ENCODE measurements at places on chromosomes 6 and 20.

GRCh38 chr6:45488889-45489288 lies 111.2 kb upstream of the SUPT3H start:
- DNase-seq: no peak

DNA sequence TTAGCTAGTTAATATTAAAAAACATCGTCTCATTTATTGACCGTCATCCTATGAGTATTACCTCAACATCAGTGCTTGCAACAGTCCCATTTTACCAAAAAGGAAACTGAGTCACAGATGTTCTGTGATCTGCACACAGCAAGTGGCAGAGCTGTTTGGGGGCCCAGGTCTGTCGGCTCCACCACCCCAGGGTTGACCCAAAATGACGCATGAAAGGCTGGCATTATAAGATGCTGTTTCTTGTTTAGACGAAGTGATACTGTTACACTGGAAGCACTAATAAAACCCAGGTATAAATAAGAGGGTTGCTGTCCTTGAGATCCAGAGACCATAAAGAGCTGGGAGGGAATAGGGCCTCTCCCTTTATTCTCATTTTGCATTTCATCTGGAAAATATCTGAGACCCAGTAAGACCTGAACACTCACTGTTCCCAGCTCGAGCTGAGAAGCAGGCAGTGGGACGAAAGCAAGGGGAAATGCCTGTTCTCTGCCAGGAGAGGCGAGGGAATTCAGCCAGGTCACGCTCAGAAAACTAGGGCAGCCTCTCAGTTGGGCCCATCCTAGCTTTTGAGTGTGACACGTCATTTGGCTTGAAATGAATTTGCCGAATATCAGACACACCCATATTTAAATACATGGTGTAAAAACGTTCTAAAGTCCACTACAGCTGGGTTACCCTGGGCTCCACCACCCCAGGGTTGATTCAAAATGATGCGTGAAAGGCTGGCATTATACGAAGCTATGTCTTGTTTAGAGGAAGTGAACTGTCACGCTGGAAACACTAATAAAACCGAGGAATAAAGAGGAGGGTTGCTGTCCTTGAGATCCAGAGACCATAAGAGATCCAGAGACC lies 1.4 kb upstream of the MICAL1 start:
- no peak for DNase-seq

- no peak for DNase-seq
These were observed 5.6 kb upstream of the SYNE1 start for GRCh38 chr6:152642578-152643375.

GRCh38 chr6:73579389-73579788 lies 58.6 kb upstream of the EEF1A1 start:
- no peak for DNase-seq

GRCh38 chr6:10956776-10957175 lies 69.9 kb downstream of the SYCP2L start:
- DNase-seq: no peak

- DNase-seq: no peak
These were observed 250.8 kb downstream of the LAMA2 start for GRCh38 chr6:129133770-129134192.

DNA sequence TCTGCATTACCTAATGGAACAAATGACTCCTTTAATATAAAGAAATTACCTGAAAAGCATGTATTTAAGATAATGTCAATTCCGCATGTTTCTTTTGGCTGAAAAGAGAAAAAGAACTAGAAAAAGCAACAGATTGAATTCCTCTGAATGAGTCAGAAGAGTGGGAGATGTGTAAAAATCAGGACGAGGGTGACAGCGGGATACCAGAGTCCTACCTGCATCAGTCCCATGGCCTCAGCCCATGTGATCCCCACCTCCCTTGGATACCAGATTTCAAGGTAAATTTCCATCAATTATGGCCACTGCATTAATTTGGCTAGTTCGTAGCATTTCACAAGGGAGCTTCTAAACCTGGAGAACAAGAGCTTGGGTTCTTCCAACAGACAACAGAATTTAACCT lies 10.0 kb upstream of the MOXD1 start:
- DNase-seq: no peak

GRCh38 chr20:57464642-57465211 lies 60.2 kb downstream of the CTCFL start:
- DNase-seq: no peak

GRCh38 chr6:9062596-9062995 lies 627.3 kb upstream of the SLC35B3 start:
- DNase-seq: no peak

DNA sequence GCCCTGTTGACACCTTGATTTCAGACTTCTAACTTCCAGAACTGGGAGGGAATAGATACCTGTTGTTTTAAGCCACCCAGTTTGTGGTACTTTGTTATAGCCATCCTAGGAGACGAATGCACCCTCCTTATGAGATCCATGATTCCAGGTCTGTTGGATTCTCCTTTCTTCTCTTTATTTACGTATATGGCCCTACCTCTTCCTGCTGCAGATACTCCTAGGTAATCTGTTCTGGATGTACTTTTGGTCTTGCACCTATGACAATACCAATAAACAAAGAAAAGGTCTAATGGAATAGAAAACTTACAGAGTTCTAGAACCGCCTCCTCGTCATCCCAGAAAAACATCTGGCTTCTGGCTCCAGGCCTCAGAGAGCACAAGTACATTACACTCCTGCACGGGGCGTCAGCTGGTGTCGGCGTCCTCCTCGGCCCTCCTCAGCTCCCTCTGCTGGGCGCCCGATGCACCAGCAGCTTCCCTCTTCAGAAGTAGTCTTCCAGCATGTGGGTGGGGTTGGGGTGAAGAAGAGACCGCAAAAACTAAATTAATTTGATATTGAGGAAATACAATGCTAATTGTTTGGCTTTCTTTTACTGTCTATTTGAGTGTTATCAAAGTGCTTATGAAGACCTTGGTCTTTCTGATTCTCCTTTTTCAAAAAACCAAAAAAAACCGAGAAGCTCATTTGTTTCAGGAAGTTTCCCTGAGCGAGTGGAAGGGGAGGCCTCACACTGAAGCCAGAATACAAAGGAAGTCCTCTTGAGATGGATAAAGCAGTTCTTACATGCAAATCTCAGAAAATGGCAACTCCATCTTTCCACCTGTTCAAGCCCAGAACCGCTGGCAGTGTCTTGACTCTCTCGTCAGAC lies 9.7 kb upstream of the ATXN1 start:
- DNase-seq: peak; percentile 52

GRCh38 chr6:90764001-90764400 lies 177.1 kb upstream of the MAP3K7 start:
- no peak for DNase-seq

- DNase-seq: no peak
These were observed 36.2 kb downstream of the EYA4 start for GRCh38 chr6:133277228-133277899.

DNA sequence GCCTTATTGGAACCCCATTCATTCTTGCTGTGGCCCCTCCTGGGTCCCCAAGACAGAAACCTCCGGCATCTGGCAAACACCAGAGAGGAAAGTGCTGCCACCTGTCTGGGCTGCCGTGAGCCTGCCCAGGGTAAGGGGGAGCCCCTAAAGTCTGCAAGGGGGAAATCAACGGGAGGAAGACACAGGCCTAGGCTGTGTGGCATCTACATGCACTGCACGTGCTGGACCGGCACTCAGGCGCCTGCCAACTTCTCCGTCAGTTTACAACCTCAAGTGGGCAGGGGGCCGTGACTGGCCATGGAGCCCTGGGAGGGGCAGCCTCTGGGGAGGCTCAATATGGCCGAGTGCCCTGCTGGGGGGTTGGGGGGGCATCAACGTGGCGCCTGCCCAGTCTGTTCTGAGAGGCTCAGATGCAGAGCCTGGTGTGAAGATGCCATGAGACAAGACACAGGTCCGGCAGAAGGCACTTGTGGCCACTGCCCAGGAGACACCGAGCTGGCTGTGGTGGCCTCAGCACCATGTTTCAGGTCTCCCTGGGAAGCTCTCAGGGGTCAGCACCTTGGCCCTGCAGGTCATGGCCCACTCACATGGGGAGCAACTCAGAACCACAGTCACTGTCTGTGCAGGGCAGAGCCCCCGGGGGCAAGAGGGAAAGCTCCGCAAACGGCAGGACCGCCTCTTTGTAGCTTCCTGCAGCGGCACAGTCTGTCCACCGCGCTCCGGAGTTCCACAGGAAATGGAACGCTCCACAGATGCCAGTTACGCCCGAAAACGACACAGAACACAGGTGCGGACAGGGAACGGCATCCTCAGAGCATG lies 8.4 kb downstream of the UCKL1 start:
- no peak for DNase-seq

GRCh38 chr6:54426995-54427394 lies 118.8 kb downstream of the TINAG start:
- DNase-seq: no peak

DNA sequence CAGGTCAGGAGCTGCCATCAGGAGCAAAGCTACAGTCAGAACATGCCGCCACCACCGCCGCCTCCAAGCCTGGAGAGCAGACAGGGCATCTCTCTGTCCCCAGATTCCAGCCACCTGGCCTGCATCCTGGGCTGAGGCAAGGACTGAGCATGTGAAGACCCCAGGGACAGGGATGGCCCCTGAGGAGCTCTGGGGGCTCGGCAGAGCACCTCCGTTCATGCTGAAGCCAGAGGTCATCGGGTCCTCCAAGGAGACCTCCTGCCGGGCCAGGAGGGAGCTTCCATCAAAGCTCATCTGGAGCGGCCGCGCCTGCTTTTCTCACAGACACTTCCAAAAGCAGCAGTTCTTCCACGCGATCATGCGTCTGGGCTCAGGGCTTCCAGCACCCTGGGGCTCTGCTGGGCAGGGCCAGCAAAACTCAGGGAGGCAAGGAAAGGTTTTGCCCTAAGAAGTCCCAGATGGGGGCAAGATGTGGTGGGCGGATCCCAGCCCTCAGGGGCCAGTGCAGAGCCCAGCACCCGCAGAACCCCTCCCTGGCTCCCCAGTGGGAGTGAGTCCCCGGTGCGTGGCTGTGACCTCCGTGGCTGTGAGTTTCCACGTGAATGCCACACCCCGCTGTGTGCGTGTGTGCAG lies 138.4 kb downstream of the TAF4 start:
- no peak for DNase-seq

DNA sequence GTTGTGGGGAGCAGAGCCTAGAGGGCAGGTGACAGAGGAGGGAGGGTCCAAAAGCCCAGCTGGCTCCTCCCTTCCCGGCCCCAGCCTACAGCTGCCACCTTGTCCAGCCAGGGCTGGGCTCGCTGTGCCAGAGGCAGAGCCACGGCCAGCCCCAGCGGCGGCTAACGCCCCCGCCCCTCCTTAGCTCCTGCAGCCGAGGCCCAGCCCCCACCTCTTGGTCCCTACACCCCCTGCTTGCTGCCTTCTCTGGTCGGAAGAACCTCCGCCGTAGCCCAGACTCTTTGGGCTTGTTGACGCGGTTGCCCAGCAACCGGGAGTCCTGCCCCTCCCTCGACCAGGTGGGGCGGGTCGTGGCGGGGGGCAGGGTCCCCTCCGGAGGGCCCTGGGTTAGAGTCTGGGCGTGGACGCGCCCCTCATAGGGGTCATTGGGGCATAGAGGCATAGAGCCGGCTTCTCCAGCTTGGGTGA lies 521 bp upstream of the LKAAEAR1 start:
- DNase-seq: no peak

GRCh38 chr20:50540620-50541605 lies 30.7 kb downstream of the PTPN1 start:
- DNase-seq: no peak

DNA sequence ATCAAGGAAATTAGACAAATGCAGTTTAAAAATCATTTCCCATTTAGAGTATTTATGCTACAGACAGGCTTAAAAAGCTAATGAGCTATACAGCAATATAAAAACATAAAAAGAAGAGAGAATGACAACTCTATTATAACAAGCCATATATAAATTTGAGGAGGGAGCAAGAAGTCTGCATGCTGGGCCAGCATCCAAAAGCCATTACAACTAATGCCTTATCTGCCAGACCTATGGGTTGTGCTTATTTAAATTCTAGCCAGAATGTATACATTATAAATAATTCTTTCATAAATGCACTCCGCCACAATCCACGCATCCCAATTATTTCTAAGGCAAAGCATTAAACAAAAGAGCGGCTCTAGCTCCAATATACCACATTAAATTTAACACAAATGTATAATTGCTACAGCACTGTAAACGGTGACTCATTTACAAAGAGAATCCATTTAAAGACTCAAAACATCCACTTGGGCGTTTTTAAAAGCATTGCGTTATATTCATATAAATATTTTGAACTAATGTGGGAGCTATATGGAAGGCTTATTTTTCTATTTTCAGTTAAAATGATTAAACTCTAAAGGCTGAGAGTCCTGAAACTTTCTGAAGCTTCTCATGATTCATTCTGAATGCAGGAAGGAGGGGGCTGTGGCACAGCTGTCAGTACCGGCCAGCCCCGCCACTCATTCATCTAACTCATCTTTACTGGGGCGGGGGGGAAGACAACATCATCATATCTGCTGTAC lies 37.7 kb upstream of the RAB22A start:
- no peak for DNase-seq

- no peak for DNase-seq
These were observed 302.3 kb upstream of the JAG1 start for GRCh38 chr20:10976051-10976450.

- no peak for DNase-seq
These were observed 109.8 kb upstream of the EXOC2 start for GRCh38 chr6:802701-803100.

DNA sequence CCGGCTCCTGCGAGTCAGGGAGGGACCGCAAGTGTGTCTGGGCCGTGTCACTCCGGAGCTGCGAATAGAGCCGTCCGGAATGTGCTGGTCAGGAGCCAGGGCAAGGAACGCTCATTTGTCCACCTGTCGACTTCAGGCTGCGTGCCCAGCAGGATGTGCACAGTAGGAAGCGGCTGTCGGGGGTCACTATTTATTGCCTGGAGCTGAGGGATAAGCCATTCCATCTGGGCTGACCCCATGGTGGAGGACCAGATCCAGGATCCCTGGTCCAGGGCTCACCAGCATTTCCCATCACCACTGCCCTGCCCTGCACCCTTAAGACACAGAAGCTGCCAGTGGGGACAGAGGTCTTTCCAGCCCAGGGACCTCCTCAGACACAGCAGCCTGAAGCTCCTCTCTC lies 14.7 kb downstream of the NTSR1 start:
- DNase-seq: no peak

- no peak for DNase-seq
These were observed 187.9 kb upstream of the ARID1B start for GRCh38 chr6:156589281-156589680.

- DNase-seq: no peak
These were observed 274.1 kb upstream of the SASH1 start for GRCh38 chr6:148068437-148069061.

GRCh38 chr6:54217018-54217417 lies 91.2 kb upstream of the TINAG start:
- DNase-seq: no peak

Data from stimulated activated CD4-positive, alpha-beta T cell treated with anti-CD3 and anti-CD28 coated beads, Interleukin-1b, Interleukin-23, amount 100 ng/mL, for 1 hour (primary cell).